Uterine smooth muscle cell (primary cell): ENCODE measurements at places on chromosomes 4 and X. TPM values are rescaled to one million over a fixed set of nuclear protein-coding genes. Genes with fewer than 3 reads are reported as not detected.

Gene MAGEA1
- not detected in 2 replicates for total RNA-seq

Gene TBC1D19
- total RNA-seq, result 42.7 and 95.6 TPM in 2 replicates

Gene CHIC1
- 10.6 and 11.0 TPM in 2 replicates for total RNA-seq

Gene MAGEB2
- not detected in 2 replicates for total RNA-seq

Gene NSG1
- 0.44 TPM in 1 of 2 replicates, not detected in the other for total RNA-seq

Gene ART3
- not detected in 2 replicates for total RNA-seq

Gene REPS2
- 0.33 and 0.75 TPM in 2 replicates for total RNA-seq

Gene NR3C2
- 0.55 and 1.00 TPM in 2 replicates for total RNA-seq

Gene DCAF8L2
- not detected in 2 replicates for total RNA-seq

Gene TMEM33
- 49.5 and 60.3 TPM in 2 replicates for total RNA-seq

Gene DDX60
- total RNA-seq, result 26.1 and 27.8 TPM in 2 replicates

Gene IBSP
- total RNA-seq, result not detected in 2 replicates
